NCI-H345 (cell line): ENCODE measurements at places on chromosomes 3 and 15.

- DNase-seq: no peak
These were observed 41.4 kb downstream of the VGLL4 start for GRCh38 chr3:11602239-11602840.

DNA sequence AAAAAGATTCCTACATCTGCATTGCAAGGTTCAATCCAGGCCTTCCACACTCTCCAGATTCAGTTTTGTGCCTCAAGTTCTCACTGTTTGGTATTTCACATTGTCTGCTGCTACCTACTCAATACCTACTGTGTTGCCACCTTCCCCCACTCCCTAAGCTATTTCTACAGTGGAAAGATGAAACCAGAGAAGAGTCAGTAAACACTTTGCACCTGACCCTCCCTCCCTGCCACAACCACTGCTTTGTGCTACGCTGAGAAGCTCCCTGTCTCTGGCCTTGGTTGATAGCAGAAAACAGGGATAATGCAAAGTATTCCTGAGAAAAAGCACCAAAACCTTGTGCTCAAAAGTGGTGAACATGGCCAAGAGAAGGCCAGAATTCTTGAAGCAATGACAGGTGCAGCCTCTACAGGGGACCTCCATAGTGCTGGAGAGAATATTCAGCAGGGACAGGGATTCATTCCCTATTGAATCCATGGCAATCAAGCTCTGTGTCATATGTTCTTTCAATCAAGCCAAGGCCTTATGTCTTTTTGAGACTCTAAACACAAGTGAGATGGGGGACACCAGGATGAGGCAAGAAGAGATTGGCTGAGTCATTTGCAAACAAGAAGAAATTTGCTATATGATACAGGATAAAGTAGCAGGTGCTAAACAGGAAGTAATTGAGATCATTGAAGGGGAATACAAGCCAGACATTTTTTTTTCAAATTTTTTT lies 83.5 kb upstream of the LIPC start:
- DNase-seq: peak; percentile 46

DNA sequence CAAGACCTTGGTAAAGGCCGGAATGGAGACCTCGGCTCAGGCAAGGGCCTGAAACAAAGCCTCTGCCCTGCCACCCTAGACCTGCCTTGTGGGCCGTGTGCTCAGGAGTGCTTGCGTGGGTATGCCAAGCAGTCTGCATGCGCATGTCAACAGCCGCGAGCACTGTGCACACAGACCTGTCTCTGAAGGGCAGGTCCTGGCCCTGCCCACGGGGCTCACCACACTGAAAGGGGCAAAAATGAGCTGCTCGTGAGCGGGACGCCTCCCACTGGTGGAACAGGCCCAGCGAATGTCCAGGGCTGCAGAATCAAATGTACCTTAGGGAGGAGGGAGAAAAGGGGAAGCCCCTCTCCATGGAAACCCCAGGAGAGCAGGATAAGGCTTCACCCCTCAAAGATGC lies 44.3 kb upstream of the FGD5 start:
- DNase-seq: no peak

DNA sequence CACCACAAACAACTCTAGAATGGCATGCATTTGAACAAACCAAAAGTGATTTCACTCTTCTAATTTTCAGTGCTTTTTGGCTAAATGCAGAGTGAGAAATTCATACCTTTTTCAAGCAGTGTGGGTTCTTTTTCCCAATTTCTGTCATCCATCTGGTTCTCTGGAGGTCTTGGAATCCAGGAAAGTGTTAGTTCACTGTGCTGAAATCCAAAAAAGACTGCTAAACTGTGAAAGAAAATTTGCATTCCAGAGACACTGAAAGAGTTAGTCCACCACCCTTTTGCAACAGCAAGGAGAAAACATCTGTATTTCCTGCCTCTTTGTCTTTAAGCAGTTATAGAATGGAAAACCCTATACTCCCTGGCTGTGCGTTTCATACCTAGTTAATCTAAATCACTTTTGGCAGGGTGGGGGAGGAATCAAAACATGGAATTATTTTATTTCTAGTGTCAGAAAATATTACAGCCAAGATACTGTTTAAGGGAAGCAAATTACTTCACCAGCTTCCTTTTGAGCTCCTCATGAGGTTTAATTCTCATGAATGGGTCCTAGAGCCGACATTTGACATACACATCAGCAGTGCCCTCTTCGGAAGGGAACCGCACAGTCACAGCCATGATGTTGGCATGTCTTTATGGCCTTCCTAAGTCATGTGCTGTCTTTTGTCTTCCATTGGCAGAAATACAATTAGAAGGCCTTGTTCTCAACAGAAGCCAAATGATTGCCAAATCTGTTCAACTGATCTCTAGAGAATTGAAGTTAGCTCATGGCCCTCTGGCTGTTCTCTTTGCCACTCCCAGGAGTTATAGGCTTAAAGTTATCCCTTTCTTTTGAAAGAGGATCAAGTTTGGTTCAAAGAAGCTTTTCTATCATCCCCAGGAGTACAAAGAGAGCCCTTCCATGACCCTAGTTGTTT lies 317.7 kb upstream of the TPRG1 start:
- no peak for DNase-seq

DNA sequence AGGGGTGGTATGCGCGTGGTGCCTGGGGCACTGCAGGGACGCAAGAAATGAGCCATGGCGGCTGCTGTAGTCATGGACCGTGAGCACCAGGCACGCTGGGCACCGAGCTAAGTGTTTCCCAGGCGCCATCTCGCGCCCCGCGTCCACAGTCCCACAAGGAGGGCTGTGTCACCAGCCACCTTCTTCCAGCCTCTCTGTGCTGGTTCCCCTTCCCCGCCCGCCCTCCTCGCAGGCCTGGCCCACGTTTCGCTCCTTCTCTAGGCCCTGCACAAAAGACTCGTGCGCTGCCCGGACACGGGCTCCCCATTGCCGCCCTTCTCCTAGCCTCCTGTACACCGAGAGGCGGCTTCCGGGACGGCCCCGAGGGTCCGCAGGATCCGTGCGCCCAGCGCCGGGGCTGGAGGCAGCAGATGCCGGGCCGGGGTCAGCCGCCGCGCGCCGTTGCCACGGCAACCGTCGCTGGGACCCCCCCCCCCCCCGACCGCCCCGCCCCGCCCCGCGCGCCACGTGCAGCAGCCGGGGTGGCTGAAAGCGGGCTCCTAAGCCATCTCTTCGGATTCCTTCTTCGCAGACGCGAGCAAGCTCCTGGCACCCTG lies 113.4 kb downstream of the SRGAP3 start:
- no peak for DNase-seq

DNA sequence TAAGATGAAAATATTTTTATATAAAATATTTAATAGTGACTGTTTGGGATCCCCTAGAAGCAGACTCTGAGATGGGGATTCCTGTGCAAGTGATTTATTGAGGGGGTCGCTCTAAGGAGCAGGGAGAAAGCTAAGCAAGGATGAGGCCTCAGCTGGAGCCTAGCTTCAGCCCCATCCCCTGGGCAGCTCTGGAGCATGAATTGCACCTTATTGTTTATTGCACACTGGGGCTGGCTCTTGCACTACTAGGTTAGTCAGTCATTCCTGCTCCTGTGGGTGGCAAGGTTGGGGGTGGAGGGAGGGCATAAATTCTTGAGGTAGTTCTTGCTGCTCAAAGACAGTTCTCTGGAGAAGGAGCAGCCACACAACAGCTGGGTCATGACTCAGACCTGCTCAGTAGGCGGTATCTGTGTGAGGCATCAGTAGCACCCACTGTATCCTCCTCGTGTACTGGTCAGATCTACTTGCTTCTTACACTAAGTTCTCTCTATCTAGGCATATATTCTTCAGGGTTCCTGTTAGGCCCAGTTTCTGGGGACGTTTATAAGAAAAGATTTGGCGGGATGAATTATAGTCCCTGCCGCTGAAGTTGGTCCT lies 27.2 kb upstream of the TNFSF10 start:
- DNase-seq: no peak

DNA sequence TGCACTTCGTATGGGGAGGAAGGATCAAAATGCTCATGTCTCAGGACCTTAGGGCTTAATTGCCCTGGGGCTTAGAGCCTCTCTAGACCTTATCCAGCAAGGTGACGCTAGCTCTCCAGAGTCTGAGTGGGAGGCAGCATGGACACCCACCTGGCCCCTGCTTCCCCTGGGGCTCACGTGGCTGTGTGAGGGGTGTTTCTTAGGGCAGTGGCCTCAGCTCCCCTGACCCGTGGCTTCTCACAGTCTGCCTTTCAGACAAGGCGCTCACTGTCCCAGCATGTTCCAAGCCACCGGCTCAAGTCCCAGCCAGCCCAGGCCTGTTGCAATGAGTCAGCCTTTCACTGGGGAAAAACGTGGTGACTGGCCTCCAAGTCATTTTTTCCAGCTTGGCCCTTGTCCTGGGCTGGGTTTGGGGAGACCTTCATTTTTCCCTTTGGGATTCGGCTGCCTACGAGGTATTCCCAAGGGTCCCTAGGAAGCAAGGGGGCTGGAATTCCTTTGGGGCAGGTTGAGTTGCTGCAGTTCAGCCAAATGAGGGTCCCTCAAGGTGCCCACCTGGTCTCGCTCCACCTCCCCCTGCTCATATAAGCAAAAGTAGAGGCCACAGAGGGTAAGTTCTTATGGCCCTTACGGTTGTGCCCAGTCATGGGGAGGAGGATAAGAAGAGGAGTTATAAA lies 15.7 kb downstream of the BHLHE40 start:
- no peak for DNase-seq

DNA sequence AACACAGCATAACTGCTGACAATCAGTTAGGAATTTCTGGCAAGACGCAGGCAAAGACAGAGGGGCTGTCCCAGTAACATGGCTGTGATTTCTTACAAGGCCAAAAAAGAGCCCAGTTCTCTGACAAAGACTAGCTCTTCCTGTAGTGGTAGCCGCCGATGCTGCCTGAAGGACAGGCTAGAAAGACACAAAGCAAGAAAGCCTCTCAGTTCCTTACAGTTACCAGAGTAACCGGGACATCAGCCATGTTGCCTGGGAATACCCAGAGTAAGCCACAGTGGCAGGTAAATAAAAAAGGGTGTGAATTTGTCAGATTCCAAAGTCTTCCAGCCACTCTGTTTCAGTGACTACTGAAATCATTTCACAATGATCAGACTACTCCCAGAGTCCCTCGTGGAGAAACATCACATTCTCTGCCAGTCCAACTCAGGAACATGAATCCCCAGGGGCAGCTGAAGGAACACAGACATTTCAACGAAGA lies 493.6 kb upstream of the ADAMTS9 start:
- DNase-seq: no peak

GRCh38 chr3:71789922-71790321 lies 5.0 kb upstream of the PROK2 start:
- DNase-seq: no peak

DNA sequence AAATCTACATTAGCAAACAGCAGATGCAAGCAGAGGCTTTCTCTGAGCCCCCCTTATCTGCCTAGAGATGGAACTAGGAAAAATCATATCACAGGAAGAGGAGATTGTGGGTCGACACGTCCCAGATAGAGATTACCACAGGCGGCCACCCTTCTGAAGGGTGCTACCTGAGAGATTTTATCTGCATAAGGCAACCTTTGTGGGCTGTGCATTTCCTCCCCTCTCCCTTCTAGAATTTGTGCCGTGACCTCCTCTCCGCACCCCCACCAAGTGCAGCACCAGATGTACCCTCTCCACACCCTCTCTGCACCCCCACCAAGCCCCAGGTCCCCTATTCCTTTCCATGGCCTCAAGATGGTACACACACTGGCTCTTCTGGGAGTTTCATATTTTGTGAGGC lies 27.4 kb downstream of the METTL6 start:
- DNase-seq: no peak
